ENCODE measurements at places on chromosomes 13 and 19.

DNA sequence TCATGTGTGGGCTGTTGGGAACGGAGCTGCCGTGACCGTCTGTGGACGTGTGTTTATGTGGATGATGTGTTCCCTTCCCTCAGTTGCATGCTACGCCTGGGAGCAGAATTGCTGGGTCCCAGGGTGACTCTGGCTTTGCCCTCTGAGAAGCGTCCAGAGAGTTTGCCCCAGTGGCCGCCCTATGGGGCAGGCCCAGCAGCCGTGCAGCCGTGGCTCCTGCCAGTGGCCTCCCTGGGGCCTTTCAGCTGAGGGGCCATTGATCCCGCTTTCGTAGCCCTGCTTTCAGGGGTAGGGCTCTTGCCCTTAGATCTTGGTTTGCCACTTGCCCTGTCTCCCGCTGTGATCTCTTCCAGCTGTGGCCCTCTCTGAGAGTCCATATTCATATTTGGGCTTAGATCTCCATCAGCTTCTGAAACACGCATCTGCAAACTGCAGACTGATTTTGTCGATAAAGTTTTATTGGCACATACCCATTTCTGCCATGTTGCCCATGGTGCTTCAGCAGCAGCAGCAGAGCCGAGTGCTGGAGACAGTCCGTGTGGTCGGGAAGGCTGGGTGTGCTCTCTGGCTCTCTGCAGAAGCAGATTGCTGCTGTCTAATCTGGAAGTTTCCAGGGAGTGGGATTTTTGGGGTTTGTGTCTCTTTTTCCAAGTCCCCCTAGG lies 17.6 kb downstream of the GNA11 start:
- DNase-seq, result no peak

GRCh38 chr19:51366389-51367254 lies 434 bp upstream of the ETFB start:
- peak; percentile 97 for DNase-seq

DNA sequence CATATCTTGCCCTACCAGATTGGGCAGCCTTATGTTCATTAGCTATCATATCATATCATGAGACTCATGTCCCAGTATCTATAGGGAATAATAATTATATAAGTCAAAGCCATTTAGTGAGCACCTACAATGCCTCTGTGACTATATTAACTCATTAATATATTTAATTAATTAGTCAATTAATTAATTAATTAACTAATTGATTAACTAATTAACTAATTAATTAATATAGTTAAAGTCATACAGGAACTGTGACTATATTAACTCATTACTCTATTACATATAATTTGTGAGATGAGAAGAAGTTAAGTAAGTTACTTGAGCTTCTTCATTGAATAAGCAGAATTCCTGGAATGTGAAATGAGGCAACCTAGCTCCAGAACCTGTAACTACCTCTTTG lies 588.3 kb upstream of the SLITRK1 start:
- DNase-seq, result no peak

- no peak for DNase-seq
Measured at GRCh38 chr13:38914070-38914469, 76.6 kb downstream of the STOML3 start.

DNA sequence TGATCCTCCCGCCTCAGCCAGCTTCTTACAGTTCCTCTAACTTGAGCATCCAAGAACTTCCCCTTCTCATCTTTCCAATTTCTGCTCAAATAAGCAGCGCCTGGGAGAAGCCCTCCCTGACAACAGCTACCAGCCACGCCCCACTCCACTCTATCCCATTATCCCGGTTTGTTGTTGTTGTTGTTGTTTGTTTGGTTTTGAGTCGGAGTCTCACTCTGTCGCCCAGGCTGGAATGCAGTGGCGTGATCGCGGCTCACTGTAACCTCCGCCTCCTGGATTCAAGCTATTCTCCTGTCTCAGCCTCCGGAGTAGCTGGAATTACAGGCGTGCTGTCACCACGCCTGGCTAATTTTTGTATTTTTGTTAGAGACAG lies 822 bp upstream of the PTPRS start:
- DNase-seq, result no peak

DNA sequence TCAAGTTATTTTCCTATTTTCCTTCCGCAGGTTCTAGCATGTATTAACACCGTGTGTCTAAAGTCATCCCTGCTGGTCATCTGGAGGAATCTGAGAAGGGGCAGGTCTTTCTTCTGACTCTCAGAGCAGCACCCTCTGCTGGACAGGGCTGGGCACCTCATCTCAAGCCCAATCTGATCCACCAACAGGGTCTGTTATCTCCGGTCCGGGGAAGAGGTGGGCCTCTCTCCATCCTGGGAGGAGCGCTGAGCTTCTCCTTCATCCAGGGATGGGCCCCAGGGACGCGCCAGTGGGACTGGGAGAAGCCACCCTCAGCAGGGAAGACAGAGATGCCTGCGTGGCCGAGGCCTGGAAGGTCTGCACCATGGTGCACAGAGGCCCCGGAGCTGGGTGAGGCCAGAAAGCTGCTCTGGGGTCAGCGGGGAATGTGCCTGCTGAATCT lies 26.0 kb upstream of the ZNF331 start:
- peak; percentile 56 for DNase-seq

- peak; percentile 17 for DNase-seq
Measured at GRCh38 chr13:30394751-30395191, 27.5 kb upstream of the UBE2L5 start.

GRCh38 chr19:49786376-49786820 lies 19.6 kb downstream of the AP2A1 start:
- DNase-seq, result peak; percentile 46

GRCh38 chr13:90360785-90361184 lies 986.7 kb upstream of the MIR17HG start:
- no peak for DNase-seq

DNA sequence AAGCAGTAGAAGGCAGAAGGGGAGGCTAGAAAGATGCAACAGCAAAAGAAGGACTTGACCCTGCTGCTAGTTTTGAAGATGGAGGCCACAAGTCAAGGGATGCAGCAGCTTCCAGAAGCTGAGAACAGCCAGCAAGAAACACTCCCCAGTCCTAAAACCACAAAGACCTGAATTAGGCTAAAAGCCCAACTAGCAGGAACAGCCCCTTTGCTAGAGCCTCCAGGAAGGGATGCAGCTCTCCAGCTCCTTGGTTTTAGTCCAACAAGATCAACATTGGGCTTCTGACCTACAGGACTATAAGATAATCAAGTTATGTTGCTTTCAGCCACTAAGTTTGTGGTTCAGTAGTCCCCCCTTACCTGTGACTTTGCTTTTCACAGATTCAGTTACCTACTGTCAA lies 10.5 kb upstream of the LATS2 start:
- peak; percentile 9 for DNase-seq

DNA sequence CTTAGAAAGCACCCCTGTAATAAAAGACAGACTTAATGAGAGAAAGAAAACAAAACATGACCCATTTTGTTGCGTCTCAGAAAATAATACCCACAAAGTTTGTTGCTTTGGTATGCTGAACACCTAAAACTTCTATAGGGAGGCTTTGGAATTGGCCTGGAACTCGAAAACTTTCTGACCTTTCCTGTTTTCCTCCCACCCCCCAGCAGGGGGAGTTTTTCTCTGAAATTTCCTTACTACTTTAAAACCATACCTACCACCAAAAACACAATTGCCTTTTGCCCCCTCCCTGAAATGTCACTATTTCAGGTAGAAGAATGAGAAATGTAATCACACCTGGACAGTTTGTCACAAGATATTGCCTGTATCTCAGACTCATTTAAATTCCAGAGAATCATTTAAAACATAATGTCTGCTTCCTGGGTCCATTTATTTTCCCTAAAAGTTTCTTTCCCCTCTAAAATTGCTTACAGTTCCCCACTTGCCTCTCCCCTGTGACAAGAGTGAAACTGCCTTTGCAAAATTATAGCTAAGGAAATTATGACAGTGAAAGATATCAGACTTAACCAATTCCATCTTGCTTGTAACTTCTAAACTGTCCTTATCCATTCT lies 2700.2 kb downstream of the PCDH9 start:
- peak; percentile 10 for DNase-seq

DNA sequence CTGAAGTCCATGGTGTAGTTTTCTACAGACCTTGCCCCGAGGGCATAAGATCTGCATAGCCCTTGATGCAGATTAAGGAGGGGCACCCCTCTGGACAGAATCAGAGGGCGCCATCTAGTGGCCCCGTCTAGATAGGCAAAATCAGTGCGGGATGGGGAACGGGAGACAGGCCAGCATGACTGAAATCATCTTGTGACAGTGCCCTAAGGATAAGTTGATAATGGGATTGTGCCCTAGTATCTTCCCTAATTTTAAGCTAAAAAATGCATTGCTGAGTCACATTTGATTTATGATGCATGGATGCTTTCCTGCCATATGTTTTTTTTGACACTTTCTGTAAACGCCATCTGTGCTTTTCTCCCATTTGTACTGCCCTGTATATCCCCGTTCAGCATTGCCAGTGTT lies 19.0 kb upstream of the GPI start:
- peak; percentile 51 for DNase-seq

DNA sequence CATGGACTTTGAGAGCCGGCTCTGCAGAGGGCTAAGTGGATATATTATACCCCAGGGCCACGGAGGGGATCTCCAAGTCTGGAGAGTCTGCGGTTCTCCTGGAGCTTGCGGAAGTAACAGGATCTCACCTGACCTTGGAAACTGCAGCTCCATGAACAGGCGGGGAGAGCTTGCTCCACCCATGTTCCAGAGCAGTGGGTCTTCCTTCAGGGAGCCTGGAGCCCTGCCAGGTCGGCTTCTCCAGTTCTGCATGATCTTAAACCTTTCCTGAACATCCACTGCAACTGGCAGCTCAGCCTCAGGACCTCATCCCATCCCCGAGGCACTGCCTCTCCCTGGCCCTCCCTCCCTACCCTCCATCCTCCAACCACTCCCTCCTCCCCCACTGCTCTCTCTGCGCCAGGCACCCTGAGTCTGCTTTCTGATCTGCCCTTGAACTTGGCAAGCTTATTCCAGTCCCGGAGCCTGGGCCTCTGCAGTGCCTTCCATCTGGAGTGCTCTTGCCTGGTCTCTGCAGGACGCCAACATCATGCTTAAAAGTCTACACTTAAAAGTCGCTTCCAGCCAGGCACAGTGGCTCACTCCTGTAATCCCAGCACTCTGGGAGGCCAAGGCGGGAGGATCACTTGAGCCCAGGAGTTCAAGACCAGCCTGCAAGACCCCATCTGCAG lies 13.2 kb downstream of the ATCAY start:
- DNase-seq, result no peak

DNA sequence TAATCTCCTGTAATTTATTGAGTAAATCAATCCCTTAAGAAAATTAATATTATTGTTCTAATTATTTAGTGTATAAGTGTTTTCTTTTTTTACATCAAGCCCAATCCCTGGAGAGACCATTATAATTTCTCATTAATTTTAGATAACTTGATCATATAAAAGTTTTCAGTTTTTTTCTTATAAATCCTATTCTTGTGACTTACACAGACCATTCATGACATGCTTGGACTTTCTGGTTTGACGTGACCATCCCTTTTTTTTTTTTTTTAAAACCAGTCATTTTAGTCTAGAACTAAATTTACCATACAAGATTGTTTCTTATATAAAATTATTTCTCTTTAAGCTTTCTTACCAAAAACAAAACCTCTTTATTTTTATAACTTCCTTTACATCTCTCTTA lies 5.4 kb upstream of the MTRF1 start:
- DNase-seq, result peak; percentile 29

DNA sequence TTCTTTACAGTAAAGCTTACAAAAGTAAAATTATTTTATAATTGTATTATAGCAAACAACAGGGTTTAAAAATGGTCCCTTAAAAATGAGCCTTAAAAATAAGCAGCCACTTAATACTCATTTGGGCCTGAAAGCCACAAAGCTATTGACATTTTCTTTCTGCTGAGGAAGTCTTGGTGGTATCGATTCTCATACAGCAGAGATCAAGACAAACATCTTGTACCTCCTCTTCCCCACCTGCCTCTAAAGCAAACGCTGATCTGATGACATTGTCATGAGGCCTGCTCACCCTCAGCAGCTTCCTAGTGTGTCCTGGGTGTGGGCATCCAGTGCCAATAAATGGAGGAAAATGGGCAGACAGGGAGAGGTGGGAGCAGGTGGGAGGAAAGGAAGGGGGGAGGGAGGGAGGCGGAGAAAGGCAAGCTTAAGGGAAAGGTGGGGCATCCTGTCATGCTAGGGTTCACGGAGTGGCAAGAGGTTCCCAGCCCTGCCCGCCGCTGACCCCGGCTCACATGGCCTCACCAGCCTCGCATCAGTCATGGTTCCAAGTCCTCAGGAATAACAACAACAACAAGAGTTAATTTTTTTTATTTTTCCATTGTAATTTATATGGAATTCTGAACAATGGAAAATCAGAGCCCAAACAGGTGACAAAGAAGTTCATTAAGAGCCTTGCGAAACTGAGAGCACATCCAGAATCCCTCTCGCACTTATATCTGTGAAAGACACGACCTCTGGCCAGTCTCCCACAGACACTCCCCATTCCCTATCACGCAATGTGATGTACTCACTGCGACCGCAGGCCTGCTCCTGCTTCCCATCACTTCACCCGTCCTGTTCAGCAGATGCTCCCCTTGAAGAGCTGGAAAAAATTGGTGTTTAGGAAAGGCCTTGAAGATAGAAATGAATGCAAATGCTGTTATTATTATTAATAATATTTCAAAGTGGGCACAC lies 15.1 kb upstream of the ATP11A start:
- DNase-seq, result peak; percentile 91
